Stimulated activated CD4-positive, alpha-beta T cell treated with anti-CD3 and anti-CD28 coated beads, TNF-alpha, amount 100 ng/mL, for 48 hours (primary cell): ENCODE measurements at places on chromosomes 3 and 15.

- DNase-seq: no peak
These were observed 208.8 kb downstream of the OSBPL10 start for GRCh38 chr3:31772272-31772671.

DNA sequence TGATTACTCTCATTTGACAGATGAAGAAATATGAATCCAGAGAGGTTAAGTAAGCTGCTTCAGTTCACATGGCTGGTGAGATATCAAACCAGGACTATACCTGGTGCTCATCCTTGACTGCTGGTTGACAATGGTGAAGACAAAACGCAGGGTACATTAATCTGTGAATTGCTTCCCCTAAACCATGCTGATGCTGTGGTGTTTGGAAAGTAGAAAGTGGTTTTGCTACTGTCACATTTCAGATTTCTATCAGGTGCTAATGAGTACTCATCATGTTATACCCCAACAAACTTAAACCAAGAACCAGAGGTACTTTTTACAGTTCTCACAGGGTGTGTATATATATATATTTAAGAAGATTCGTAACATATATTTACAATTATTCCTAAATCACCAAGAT, 85.0 kb upstream of the PRTG start:
- DNase-seq: no peak

DNA sequence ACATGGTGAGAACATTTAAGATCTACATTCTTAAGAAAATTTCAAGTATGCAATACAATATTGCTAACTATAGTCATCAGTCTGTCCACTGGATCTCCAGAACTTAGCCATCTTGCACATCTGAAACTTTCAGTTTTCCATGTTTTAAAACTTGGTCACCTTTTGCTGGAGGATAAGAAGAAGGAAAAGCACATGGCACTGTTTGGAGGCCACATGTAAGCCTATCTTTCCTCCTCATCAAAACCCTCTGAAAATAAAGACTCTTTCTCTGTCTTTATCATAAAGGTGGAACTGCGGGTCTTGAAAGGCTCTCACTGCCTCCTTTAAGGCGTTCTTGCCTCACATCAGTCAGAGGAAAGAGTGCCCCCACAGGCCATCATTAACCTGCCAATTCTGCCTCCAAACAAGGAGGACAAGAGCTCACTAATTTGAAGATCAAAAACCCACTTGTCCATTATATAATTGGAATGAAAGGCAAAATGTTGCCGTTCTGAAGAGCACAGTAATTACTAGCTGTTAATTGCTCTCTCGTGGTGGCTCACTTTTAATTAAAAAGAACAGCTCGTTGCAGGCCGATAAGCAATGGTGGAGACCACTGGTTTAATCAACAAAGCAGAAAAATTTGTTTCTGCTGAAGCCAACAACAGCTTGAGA, 157.8 kb downstream of the MECOM start:
- no peak for DNase-seq

- no peak for DNase-seq
These were observed 638.8 kb upstream of the CFAP20DC start for GRCh38 chr3:59688636-59689035.

DNA sequence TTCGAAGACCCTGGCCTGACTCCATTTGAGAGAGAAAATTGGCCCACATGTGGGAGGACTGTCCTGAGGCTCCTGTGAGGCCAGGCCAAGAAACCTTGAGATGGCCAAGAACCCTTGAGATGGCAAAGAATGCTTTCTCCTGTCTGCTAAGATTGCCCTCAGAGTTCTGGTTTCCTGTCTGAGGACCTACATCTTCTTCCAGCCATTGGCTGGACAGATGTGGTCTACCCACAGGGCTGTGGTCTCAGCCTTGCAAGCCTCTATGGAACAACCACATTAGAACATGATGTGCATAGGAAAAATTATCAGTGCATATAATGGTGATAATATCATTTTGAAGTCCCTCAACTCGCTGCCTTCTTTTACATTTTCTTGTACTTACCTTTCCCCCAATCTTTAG, 10.8 kb upstream of the RASA2 start:
- no peak for DNase-seq

- DNase-seq: no peak
These were observed 18.1 kb upstream of the SLC7A14 start for GRCh38 chr3:170603770-170604510.

- DNase-seq: no peak
These were observed 111.8 kb downstream of the ASB7 start for GRCh38 chr15:100714034-100714748.

DNA sequence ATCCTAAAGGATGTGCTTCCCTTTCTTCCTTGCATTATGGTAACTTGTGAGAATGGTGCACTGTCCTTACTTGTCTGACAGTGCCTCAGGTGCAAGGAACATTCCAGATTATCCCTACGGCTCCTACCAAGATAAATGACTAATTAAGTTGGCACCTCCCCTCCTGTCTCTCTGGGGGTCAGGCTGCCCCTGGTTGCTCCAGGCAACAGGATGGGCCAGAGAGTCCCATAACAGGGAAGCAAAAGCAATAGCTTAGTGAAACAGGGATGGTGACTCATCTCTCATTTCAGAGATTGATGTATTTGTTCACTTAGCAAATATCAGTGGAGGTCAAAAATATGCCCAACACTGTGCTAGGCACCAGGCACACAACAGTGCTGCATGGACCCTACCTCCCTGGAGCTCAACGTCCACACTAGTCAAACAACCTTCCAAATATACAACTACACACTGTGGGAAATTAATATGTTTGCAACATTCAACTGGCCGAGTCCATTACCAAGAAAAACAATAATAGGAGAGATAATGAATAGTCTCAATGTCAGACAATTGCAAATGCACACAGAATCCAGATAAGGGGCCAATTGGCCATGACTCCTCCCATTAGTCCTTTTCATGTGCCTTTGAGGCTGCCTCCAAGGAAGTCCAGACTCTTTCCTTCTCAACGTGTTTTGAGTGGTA, 249.0 kb downstream of the TLE3 start:
- no peak for DNase-seq

DNA sequence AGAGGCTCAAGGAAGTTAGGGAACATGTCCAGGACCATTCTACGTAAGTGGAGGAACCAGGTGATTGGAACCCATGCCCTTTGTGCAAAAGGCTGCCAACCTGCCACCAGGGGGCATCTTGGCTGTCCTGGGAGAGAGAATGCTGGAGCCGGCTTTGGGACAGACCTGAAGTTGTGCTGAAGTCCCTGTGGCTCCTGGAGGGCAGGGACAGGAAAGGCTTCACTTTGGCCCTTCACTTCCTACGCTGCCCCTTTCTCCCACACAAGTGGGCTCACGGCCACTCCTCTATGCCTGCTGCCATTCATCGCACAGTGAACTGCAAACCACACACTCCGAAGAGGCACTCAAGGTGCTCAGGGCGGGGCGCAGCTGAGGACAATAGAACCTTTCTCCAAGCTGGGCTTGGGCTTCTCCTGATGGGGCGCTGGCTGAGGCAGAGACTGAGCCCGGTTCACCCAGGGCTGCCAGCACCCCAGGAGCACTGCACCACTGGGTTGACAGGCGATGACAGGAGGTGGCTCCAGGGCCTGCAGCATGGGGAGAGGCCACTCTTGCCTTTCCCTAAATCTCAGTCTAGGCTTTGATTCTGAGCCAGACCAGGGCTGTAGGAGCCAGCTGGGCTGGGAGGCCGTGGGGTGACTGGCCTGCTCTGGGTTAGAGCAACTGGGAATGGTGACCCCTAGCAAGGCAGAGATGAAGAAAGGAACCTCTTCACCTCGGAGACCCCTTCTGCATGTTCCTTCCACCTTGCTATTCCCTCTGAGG, 8.4 kb downstream of the SHF start:
- no peak for DNase-seq

DNA sequence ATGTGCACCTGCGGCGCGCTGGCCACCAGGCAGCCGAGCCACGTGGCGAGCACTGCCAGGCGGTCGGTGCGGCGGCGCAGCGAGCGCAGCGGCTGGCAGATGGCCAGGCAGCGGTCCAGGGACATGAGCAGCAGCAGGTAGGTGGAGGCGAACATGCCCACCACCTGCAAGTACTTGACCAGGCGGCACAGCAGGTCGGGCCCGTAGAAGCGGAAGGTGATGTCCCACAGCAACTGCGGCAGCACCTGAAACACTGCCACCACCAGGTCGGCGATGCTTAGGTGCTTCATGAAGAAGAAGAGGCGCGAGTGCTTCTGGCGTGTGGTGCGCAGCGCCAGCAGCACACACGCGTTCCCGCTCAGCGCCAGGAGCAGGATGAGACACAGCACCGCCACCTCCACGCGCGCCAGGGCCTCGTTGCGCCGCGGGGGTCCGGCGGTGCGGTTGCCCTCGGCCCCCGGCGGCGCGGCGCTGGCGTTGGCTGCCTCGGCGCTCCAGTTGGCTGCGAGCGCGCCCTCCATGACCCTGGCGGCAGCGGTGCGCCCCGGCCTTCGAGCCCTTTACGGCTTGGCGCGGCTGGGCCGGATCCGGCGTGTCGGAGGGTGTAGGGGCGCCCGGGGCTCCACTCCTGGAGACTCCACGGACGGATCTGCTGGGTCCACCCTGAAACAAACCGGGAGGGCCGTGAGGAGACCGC, 1.6 kb downstream of the OXTR start:
- no peak for DNase-seq

DNA sequence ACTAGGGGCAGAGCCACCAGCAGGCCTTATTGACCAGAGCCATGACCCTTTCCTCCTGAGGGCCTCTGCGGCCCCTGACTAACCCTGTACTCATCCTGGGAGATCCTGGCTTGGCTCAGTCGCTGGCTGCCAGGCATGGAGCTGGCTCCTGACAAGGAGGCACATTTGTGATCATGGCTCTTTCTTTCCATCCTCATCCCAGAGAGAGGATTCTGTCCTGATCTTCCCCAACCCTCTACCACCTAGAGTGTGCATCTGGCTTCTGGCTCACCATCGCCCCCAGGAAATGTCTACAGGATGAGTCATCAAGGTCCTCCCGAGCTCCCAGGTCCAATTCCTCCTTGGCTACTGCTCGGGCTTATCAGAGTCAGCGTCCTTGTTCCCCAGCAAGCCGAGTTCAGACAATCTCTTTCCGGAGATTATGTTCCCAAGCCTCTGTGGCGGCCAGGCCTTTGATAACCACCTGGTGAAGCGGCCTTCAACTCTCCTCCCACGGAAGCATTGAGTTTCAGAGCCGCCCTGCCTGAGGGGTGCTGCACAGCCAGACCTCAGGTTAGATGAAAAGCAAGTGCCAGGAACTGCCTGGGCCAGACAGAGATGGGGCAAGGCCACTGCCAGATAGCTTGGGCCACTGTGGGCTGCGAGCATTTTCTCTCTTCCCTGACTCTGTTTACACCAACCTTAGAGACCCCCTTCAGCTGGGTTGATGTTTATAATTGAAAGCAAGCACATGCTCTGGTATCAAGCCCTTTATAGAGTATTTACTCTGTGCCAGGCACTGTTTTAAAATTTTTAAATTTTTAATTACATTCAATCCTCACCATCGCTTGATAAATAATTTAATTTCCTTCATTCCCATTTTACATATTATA, 44.3 kb upstream of the MRPS22 start:
- DNase-seq: no peak

DNA sequence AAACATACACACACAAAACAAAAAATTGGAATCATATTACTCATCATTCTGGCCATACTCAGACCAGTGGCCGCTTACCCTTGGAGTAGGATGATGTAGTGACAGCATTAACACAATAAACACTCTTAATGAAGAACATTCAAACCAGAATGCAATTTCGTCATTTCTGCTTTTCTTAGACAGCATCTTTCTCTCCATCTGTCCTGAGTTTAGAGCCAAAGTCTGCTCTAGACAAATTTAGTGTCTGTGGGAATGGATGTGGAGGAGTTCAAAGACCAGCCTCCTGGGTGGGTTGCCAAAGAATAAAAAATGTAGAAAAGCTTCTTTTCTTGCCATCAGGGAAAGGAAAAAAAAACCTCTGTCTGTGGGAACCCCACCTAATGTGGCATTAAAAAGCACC, 212.4 kb upstream of the POU1F1 start:
- no peak for DNase-seq
